ENCODE measurements at places on chromosomes 3 and 15.

- no peak for DNase-seq
Measured at GRCh38 chr15:90337256-90337655, 14.8 kb upstream of the ZNF774 start.

DNA sequence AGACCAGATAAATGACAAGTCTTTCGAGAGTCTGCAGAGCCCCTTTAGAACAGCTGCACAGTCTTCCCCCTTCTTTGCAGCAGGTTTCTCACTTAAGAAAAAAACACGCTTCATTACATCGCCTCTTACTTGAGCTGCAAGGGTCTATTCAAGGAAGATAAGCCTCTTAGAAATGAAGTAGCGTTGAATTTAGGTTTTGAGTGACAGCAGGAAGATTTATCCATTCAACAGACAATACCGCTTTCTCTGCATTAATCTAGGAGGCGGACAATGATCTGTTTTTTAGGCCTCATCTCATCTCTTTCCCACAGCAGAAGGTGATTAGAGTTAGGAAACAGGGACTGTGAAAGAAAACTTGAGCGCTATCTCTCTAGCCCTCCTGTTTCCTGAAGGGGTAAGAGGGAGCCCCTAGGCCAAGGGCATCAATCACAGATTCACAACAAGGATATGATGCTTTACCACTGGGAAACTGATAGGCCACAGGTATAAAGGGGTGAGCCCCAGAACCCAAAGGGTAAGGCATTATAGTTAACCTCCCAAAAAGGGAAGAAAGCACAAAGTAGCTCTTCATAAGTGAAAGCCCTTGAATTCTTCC lies 84.3 kb downstream of the MECOM start:
- DNase-seq, result no peak

- no peak for DNase-seq
Measured at GRCh38 chr3:124275412-124275811, 283.5 kb upstream of the ROPN1 start.

DNA sequence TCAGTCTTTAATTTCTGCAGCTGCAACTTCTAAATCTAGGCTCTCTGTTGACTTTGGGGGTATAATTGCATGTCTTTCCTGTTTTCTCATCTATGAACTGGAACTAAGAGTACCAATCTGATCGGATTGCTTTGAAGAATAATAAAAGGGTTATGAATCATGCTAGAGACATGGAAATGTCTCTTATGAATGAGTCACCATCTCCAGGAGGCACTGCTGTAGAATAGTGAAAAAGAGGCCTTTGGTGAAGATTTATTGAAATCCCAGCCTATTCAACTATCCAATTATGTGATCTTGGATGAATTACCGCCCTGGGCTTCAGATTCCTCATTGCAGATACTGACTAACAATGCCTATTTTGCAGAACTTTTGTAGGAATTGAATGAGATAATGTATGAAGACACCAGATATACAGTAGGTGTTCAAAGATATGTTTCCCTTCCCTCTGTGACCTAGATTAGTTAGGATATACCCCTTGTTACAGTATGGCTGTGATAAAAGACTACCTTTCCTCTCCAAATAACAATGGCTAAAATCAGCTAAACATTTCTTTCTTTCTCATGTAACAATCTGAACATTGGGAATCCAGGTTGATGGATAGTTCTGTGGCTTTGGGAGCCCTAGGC lies 11.5 kb upstream of the CMTM8 start:
- DNase-seq, result no peak

All from AG20443 (cell line).